ENCODE measurements at places on chromosomes 2 and 18. TPM values are rescaled to one million over a fixed set of nuclear protein-coding genes. Genes with fewer than 3 reads are reported as not detected.

Gene DOCK10
- 33.6 TPM for total RNA-seq

Gene RAX
- not detected for total RNA-seq

Gene DPP4
- total RNA-seq = 0.35 TPM

Gene SLC16A14
- 0.57 TPM for total RNA-seq

Gene CMPK2
- not detected for total RNA-seq
